ENCODE measurements at places on chromosomes 6 and 20.

DNA sequence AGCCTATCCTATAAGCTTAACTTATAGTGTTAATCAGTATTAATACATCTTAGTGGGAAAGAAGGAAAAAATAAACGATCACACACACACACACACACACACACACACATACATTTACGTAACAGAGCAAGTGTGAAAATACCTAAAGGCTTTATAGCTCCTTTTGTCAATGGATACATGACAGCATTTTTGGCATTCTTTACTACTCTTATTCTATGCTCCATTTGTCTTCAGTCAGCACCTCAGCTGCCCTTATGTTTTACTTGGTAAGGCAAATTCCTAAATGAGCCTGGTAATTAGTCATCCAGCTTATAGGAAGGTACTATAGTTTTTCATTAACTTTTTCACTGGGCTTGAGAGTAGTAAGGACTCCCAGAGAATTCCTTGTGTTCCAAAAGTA is 25.1 kb upstream of the SLC17A3 start:
- DNase-seq: no peak

DNA sequence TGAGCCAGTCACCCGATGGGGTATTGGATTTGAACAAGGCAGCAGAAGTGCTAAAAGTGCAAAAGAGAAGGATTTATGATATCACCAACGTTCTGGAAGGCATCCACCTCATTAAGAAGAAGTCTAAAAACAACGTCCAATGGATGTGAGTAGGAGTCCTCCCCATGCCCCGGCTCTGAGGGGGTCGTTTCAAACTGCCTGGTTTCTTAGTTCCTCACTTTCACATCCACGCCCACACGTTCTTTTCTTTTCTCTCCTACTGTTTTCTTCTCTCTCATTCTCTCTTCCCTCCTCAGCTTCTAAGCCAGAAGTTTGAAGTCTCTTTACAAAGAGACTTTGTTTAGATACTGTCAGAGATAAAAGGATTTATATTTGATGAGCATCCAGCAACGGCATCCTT is 53.0 kb upstream of the CDKAL1 start:
- DNase-seq: no peak

DNA sequence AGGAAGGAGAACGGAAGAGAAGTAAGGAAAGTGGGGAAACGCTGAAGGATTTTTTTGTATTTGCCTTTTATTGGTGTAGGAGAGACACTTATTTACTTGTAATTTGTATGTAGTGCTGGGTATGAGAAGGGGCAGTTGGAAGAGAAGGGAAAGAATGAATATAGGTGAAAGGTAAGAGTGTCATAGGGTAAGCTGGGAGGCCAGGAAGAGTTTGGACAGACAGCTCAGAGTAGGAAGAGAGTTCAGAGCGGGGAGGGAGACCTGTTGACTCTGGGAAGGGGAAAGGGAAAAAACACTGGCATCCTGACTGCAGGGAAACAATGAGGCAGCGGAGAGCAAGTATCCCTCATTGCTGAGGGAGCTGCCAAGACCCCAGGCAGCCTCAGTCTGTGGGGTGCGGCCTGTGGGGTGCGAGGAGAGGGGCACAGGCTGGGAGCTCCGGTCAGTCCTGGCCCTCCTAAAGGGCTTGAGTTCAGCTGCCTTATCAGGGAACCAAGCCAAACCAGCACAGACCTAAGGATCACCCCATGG is 3.1 kb downstream of the TRAF3IP2 start:
- no peak for DNase-seq

DNA sequence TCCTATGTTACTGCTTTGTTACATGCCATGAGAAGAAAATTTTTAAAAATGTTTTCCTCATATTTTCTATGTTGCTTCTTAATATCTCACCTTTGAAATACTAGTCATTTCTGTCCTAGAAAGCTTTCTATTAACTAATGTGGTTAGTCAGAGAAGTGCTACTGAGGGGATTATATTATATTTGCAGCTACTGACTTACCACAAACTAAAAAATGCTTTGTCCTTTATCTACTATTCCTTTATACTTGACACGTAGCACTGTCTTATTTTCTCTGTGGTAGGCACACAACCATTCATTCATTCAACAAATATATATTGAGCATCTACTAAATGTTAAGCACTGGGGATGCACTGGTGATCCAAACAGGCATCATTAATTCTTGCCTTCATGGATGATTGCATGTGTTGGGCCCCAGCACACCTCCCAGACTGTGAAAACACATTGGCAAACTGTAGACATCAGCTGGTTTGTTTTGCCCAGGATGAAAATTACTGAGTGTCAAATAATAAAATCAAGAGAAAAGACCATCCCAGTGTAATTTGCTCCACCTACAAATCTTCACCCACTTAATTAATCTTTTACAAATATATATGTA is 10.7 kb upstream of the MLIP start:
- no peak for DNase-seq

- no peak for DNase-seq
Observed at GRCh38 chr6:15299430-15300131, 53.7 kb downstream of the JARID2 start.

GRCh38 chr6:108005961-108006360 is 48.0 kb upstream of the SEC63 start:
- no peak for DNase-seq

DNA sequence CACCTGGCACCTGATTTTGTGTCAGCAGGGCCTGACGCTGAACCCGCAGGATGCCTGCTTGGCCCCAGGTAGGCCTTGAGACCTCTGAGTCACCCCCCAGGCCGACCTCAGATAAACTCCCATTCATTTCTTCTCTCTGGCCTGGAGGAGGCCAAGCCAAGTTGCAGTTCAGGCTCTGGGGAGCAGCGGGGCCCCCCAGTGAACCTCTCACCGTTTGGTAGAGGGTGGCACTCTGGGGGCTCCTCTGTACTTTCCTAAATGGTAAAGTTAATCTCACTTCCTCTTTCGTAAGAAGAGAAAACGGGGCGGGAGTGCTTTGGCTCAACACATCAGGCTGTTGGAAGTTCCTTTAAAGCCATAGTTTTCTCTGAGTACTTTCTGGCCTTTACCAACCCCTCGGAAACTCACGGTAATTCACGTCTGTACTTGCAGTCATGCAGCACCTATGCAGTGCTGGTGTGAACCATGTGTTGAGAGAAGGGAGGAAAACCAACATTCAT is 2.8 kb downstream of the SIRPA start:
- DNase-seq: no peak

GRCh38 chr20:32158943-32159660 is 48.4 kb downstream of the PLAGL2 start:
- no peak for DNase-seq

DNA sequence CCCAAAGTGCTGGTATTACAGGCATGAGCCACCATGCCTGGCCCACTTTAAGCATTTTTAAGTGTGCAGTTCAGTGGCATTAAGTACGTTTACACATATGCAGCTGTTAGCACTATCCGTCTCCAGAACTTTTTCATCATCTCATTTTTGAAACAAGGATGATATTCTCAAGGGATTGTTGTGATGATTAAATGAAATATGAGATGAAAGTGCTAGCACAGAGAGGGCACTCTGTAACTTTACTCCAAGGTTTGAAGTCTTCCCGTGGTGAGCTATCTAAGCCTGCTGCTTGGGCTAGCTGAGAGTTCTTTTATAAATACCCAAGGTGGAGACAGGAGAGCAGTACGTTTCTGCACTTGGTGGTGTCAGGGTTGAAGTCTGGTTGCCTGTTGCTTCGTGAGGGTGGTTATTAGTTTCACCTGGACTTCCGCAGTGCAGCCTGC is 6.6 kb downstream of the TM9SF4 start:
- no peak for DNase-seq

GRCh38 chr20:58117944-58118343 is 110.5 kb downstream of the ANKRD60 start:
- DNase-seq: no peak

GRCh38 chr20:54208548-54209176 is 775 bp downstream of the PFDN4 start:
- DNase-seq: no peak

DNA sequence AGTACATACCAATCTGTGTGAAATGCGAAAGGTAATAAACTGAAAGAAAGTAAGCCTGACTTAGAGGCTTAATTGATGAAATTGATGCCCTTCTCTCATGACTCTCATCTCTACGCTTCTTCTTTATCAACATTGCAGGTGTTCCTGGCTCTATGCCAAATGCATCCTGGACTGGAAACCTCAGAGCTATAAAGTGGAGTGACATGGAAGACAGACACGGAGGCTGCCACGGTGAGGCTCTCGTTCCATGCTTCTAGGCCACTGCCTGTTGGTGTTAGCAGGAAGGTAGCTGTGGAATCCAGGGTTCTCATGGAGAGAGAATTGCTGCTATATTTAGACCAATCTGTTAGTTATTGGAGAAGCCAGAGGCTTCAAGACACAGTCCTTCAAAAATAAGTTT is 73.2 kb downstream of the C6orf52 start:
- DNase-seq: no peak

GRCh38 chr6:115885636-115886366 is 174.9 kb downstream of the FRK start:
- DNase-seq: no peak

Data from forelimb muscle (tissue), 1 donor.